ENCODE measurements at places on chromosomes 7 and 10.
A peak's percentile ranks its signal among the peaks of the same experiment; 100 is the strongest.

DNA sequence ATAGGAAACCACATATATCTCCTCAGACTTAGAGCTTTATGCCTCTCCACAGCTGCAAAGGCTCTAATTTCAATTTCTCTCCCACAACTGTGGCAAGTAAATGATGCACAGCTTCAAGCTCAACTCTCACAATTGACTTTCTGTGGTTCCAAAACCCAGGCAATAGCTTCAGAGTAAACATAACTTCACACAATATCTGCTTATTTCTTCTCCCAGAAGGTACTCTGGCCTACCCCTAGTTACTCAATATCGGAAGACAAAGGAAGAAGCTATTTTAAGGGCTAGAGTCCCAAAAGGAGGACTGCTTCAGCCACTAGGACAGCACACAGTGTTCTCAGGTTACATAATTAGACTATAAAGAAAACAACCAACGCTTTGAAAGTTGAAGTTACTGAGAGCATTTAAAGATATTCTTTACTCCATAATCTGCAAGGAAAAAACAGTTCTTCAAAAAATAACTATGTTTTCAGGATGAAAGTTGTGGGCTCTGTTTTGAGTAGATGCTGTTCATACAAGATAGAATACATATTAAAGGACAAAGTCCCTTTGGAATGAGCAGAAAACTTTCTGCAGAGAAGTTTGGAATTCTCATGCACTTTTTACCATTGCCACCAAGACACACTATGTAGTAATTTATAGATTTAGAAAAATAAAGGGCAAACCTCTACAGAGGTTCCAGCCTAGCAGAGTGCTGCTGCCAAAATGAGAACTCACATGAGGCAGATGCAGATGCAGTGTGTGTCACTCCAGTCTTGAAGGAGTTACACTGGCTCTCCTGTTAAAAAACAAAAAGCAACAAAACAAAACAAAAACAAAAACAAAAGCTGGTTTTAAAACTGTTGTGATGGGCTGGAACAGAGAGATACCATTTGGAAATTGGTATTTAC is 81.8 kb downstream of the NT5C2 start:
- no peak for DNase-seq

- DNase-seq, result peak; percentile 12
Measured at GRCh38 chr7:98617051-98617959, at the start of gene NPTX2. Gene NPTX2 (plus strand): TSS chr7:98617285. CDS start chr7:98617462, 177 bp downstream.

DNA sequence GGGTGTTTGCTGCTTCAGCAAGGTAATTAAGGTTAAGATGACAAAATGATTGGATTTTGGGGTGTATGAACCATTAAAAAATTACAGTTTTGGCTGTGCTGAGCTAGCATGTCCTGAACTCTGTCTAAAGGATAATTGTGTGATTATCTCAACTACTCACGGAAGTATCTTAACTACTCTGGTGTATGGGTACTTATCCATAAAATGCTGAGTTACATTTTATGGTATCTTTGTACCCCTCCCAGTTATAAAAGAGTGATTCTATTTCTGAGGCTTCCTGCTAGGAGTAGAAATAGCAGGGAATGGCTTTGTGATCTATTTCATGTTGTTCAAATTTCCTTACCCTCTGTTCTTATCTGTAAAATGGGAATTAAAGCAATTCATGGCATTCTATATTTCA is 22.6 kb downstream of the CYP2C18 start:
- no peak for DNase-seq

GRCh38 chr7:70583965-70584883 is 547.7 kb upstream of the GALNT17 start:
- DNase-seq, result no peak

GRCh38 chr10:62323751-62324150 is 50.4 kb upstream of the ZNF365 start:
- no peak for DNase-seq

DNA sequence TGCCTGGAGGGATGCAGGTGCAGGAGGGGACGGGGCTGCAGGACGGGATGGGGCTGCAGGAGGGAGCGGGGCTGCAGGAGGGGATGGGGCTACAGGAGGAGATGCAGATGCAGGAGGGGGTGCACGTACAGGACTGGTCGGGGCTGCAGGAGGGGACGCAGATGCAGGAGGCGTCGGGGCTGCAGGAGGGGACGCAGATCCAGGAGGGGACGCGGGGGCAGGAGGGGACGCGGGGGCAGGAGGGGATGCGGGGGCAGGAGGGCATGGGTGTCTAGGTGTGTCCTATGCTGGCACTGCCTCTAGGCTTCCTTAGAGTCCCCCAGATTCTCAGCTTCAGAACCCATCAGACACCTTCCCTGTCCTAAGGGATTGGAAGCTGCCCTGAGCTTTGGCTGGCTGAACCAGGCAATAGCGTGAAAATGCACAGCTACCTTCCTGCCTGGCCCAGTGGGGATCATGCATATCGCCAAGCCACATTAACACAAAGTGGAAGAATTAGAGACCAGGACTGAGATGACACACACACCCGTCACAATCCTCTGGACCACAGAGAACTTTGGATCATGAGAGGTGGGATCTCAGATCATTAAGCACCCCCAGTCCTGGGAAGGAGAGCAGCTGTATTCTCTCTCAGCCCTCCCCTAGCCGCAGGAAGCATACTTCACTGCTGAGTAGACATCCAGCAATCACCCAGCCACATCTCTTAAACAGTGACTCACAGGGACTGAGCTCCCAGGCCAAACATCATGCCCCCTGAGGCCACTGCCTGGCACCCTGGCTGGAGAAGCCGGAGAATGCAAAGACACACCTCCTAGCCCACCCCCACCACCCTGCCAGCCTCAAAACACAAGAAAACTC is 67.3 kb downstream of the VWA2 start:
- DNase-seq, result no peak

GRCh38 chr10:121187391-121187790 is 336.2 kb downstream of the WDR11 start:
- DNase-seq, result no peak

GRCh38 chr7:35030848-35031247 is 6.4 kb downstream of the DPY19L1 start:
- DNase-seq, result no peak

GRCh38 chr10:95836610-95837355 is 71.0 kb upstream of the CC2D2B start:
- DNase-seq, result no peak

GRCh38 chr7:8325067-8325466 is 63.1 kb upstream of the ICA1 start:
- DNase-seq, result no peak

DNA sequence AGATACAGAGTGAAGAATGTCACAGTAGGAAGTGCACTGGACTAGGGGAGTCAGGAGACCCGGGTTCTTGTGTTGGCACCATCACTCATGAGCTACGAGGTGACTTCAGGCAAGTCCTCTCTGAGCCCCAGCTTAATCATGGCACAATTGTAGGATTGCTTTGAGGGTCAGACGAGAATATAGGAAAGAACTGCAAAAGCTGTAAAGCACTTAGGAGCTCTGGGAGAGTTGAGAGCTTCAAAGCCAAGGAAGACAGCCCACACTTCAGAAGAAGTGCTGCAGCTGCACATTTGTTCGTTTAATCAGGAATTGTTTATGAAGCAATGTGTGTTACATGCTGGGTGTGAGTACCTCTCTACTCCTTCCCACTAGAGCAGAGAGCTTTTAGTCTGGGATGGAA is 4.4 kb downstream of the FBH1 start:
- DNase-seq, result no peak

GRCh38 chr10:120999868-121000267 is 148.7 kb downstream of the WDR11 start:
- no peak for DNase-seq

GRCh38 chr10:21746118-21746517 is 212.1 kb downstream of the MLLT10 start:
- no peak for DNase-seq

DNA sequence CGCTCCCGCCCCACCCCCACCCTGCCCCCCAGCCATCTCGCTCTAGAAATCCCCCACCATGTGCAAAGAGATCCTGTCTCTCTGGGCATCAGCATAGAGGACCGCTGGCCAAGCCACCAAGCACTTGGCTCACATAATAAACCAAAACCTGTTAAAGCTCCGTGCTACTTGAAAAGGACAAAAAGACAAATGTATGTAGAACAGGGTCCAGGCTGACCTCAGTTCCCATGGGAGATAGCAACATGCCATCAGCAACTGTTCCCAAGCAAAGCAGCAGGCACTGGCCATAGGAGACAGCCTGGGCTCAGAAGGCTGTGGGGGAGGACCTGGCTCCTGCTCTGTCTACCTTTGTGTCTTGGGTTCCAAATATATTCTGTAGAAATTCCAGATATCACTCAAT is 38.4 kb upstream of the GDF10 start:
- DNase-seq, result no peak

- DNase-seq, result peak; percentile 20
Measured at GRCh38 chr10:114343623-114344505, 60.4 kb downstream of the AFAP1L2 start.

- DNase-seq, result no peak
Measured at GRCh38 chr7:38938001-38938485, 29.1 kb upstream of the VPS41 start.

GRCh38 chr10:129472696-129473555 is 5.9 kb downstream of the MGMT start:
- no peak for DNase-seq

GRCh38 chr7:43954524-43955228 is 28.4 kb downstream of the UBE2D4 start:
- DNase-seq, result peak; percentile 76

- DNase-seq, result no peak
Measured at GRCh38 chr7:92156990-92157389, 22.0 kb downstream of the LRRD1 start.

- DNase-seq, result no peak
Measured at GRCh38 chr10:71202314-71202713, 10.1 kb upstream of the UNC5B start.

GRCh38 chr10:86795353-86795752 is 38.9 kb downstream of the BMPR1A start:
- no peak for DNase-seq

DNA sequence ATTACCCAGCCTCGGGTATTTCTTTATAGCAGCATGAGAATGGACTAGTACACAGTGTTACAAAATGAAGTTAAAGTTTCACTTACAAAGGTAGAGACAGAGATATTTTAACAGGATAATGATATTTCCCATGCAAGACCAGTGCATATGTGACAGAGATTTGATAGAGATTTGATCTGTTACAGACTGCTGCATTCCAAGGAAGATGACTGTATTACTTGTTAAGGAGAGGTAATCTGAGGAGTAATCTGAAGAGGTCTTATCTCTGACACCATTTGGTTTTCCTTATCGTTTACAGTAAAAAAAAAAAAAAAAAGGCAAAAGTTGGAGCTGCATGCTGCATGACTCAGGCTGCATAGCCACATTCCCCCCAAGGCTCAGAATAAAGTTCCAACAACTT is 289.6 kb downstream of the POM121L12 start:
- no peak for DNase-seq

DNA sequence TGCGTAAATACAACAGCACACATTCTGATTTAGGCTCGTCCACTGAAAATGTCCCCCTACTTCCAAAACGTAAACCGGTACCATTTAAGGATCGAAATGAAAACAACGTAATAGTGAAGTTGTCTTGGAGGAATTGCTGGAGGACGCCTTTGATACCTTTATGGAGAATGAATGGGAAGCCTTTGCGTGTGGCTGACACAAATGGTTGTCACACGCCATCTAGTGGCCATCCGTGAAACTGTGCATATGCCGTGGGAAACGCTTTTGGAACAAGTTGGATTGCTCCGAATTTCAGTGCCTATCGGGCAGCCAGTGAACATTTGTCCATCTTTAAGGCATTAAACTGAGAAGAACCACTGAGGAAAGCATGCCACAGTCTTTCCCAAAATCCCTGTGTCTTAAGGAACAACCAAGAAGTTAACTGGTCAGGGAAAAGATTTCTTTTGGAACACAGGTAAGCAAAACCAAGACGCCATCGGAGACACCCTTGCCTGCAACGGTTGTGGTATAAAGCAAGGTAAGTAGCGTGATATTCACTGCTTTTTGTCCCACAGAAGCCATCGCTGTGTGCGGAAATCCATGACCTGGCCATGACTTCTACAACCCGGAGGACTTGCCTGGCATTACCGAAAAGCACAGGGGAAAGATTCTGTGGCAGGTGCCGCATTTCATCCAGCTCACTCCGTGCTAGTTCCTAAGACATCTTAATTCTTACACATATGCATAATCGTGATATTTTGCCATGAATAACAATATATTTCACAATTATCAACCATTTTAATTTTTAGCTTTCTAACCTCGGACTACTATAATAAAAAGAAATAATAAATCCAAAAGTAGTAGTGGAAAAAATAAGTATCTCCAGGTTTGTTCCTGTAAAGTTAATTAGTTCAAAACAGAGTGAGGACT is 100.6 kb downstream of the FAM204A start:
- peak; percentile 76 for DNase-seq

GRCh38 chr10:107650939-107651338 is 486.4 kb upstream of the SORCS1 start:
- DNase-seq, result no peak

GRCh38 chr10:43141421-43141820 is 3.2 kb downstream of the CSGALNACT2 start:
- no peak for DNase-seq

GRCh38 chr10:109618748-109619147 is 304.6 kb downstream of the XPNPEP1 start:
- DNase-seq, result no peak

DNA sequence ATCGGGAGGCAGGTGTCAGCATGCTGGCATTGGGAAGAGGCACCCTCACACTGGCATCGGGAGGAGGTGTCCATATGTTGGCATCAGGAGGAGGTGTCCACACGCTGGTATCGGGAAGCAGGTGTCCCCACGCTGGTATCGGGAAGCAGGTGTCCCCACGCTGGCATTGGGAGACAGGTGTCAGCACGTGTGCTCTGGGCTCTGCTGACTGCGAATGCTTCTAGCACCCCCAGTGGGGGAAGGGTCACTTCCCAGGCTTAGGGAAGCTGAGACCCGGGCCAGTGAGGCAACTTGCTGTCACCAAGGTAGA is 92.5 kb upstream of the IKZF1 start:
- no peak for DNase-seq

DNA sequence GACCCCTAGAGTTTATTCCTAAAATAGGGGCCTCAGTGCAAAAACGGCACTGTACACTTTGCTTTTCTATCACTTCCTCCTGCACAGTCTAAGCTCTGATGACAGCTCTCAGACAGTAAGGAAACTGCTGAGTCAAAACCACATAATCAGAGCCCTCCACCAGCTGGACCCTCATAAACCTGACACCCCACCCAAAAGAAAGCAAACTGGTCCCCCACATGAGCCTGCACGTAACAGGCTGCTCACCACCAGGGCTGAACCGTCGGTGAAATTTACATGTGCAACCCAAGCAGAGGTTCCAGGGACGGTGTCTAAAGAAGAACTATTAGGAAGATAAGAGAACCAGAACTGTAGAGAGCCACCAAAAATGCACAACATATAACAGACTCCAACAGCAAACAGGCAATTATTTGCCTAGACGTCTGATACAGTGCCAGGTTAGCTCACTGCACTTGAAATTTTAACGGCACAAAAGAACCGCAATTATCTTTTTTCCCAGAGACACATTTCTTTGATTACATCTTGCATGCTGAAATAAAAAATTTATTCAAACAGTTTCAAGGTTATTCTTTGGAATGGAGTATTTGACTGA is 19.6 kb downstream of the SGMS1 start:
- DNase-seq, result peak; percentile 4

Measured in lung microvascular endothelial cell (primary cell).